ENCODE measurements at places on chromosomes 2 and 18.
A peak's percentile ranks its signal among the peaks of the same experiment; 100 is the strongest.

DNA sequence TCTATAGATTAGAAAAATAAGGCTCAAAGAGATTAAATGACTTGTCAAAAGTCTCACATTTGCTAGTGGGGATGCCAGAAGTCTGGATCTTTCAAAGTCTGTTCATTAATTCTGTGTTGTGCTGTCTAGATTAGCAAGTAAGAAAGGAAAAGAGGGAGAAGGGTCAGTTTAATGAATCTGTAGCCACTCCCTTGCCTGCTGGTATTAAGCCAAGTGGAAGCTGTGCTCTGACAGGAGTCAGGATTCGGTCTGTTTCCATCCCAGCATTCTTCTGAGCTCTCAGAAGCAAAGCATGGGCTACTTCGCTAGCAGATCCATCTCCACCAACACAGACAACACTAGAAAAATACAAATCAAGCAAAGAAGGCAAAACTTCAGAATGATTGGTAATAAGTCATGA, 98.5 kb downstream of the CERKL start:
- no peak for DNase-seq

GRCh38 chr2:74860521-74860920, 26.6 kb downstream of the HK2 start:
- no peak for DNase-seq

DNA sequence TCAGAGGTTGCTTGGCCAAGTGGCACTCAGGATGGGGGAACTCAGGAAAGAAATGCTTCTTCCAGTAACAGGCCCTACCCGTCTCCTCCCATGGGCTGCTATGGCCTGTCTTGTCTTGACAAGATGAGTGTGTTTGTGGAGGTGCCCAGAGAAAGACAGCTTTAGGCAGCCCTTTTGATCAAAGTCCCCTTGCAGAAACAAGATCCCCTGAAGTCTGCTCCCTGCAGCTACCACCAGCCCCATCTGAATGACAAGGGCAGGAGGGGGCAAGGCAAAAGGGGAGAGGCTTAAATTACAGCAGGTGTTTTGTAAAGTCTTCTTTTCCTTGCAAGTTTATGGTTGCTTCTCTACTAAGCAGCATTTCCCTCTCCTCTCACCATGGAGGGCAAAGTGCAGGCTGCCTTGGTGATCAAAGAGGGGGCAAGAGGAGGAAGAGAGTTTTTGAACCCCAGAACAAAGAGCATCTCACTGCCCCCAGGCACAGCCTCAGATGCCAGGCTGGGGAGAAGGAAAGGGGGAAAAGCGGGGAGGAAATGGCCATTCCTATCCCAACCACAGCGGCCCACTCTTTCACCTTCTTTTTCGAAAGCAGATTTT, 6.7 kb downstream of the EVA1A start:
- no peak for DNase-seq

GRCh38 chr2:53802617-53803151, 15.8 kb downstream of the ERLEC1 start:
- DNase-seq, result no peak

DNA sequence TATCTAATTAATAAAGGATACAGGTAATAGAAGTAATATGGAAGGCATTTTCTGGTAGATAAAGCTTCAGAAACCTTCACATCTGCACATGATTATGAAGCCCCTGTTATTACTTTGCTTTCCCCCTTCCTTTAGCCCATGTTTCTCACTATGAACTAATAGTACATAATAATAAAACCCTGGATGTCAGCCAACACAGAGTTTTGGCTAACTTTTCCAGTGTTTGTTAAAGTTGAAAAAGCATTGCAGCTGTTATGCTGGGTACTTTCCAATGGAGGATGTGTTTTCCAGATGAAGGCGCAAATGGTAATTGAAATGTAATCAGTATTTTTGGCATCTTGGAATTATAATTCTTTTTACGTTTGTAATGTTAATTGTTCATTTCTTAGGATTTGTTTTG, 43.5 kb downstream of the SPTBN1 start:
- no peak for DNase-seq

DNA sequence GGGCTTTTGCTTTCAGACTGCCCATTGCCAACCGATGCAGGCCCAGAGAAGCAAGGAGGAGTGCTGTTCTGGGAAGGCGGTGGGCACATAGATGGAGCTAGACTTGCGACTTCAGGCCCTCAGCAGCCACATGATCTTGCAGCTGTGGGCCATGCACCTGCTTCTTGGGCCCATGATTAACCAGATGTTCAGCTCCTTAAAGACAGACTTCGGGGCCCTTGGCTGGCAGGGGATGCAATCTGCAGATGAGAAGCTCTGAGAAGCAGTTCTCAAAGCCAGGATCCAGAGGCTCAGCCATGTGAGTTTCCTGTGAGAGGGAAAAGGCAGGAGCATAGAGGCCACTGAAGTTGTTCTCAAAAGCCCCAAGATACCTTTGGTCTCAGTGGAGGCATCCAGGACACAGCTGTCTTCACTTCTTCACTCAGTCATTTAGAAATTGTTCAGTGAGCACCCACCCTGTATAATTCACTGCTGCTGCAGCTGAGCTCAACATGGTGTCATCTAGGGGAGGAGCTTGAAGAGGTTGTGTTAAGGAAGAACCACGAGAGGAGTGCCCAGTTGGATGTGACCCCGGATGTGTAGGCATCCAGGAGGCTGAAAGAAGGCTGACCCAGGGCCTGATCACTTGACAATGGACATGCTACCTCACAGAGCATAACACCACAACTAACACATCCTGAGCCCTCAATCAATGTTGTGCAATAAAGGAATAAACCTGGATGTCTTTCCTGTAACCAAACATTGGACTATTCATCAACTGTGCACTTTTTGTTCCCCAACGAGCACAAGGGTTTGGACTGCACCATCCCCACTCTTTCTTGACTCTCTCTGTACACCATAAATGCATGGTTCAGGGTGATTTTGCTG, 44.7 kb upstream of the TMEM200C start:
- no peak for DNase-seq

GRCh38 chr2:220789961-220790360, 782.1 kb downstream of the EPHA4 start:
- DNase-seq, result no peak

GRCh38 chr18:32469691-32470459, 807 bp downstream of the GAREM1 start:
- peak; percentile 5 for DNase-seq

DNA sequence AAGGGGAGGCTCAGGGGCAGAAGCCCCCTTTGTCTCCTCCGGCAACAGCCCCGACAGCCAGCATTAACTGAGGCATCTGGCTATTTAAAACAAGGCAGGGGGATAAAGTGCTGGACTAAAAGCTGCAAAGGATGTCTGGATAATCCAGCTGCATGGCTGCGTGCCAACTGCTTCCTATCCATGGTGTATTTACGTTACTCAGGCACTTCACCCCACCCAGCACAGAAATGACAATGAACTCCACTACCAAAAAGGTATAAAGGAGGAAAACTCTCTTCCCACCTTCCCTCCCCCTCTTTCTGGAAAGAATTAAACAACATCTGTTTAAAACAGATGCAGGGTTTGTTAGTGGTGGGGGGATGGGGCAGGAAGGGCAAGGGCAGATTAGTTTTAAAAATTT, 82.5 kb downstream of the SPRED2 start:
- peak; percentile 74 for DNase-seq

- no peak for DNase-seq
These were observed 300.4 kb downstream of the ZNF407 start for GRCh38 chr18:74897971-74898657.

GRCh38 chr2:138010890-138011289, 46.6 kb downstream of the HNMT start:
- DNase-seq, result no peak

GRCh38 chr2:102317715-102318114, 6.4 kb downstream of the IL1RL1 start:
- DNase-seq, result no peak

GRCh38 chr2:149307014-149307413, 23.4 kb upstream of the LYPD6 start:
- DNase-seq, result no peak

All from hematopoietic multipotent progenitor cell treated with erythropoietin and hydrocortisone succinate and interleukin-3 and kit ligand, for 8 days (in vitro differentiated cells).